ENCODE measurements at places on chromosomes 13 and 19. TPM values are rescaled to one million over a fixed set of nuclear protein-coding genes. Genes with fewer than 3 reads are reported as not detected.

The RFPL4A gene
- not detected for total RNA-seq

The CEACAM1 gene
- 0.23 TPM for total RNA-seq

The TDRD12 gene
- 3.2 TPM for total RNA-seq

The C13orf46 gene
- total RNA-seq: 0.23 TPM

The PLPPR3 gene
- 125 TPM for total RNA-seq
